Activated CD4-positive, alpha-beta T cell treated with anti-CD3 and anti-CD28 coated beads, Interleukin-2, amount 10 ng/mL, durations not matched to agents 7 days and 5 days (primary cell): ENCODE measurements at places on chromosomes 2 and 18. TPM values are rescaled to one million over a fixed set of nuclear protein-coding genes. Genes with fewer than 3 reads are reported as not detected.

- peaks cover 6% of the 10 kb centered on the region for H3K27me3 ChIP-seq
- no peaks in the 10 kb centered on the region for H3K36me3 ChIP-seq
- DNase-seq = no peak
- H3K4me1 ChIP-seq = no peaks in the 10 kb centered on the region
Observed at GRCh38 chr2:18403921-18404522, 156.4 kb downstream of the RDH14 start.

COL4A3 gene
- total RNA-seq = not detected

DNA sequence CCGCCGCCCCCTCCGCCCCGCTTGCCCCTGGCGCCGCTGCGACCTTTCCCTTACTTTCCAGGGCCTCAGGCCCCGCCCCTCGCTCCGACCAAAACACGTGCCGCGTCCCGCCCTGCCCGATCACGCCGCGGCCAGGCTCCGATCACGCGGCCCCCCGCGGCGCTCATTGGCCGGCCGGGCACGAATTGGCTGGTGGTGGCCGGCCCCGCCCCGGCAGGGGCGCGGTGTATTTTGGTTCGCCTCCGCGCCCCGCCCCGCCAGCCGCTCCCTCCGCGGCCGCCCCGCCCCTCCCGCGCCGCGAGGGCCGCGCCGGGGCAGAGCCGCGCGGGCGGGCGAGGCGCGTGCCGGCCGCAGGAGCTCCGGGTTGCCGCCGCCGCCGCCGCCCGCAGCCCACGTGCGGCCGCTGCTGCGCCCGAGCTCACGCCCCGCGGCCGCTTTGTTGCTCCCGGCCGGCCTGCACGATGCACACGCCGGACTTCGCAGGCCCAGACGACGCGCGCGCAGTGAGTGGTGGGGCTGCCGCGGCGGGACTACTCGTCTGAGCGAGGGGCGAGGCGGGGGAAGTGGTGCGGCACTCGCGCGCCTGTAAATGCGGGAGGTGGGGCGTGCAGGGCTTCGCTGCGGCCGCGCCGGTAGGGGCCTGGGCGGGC, at the start of gene KLF11:
TSS of gene KLF11 (plus strand) at position 295 of the 650 bp plus-strand sequence. CDS start at position 462, 167 bp downstream.
- peak within 1 kb of the TSS; percentile 75 for H3K4me3 ChIP-seq
- peaks cover 34% of the 10 kb centered on the region for H3K27me3 ChIP-seq
- DNase-seq = peak; percentile 82
- H3K36me3 ChIP-seq = peaks cover 7% of the 10 kb centered on the region
- peak within 1 kb of the TSS; percentile 92 for H3K27ac ChIP-seq

DNA sequence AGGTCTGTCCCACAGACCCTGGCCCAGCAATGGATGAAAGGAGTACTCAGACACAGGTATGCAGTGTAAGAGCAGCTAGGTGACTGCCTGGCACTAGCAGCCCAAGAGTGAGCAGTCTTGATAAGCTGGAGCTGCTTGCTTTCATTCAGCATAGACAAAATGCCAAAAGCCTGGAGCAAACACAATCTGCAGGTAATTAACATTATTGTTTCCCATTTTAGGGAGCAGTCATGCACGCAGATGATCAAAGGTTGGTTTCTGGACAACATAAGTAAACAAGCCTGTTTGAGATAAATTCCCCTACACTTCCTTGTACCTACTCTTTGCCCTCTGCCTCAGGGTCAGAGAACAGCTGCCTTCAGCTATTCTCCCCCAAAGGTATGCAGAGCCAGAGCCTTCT, 73.7 kb upstream of the MSTN start:
- DNase-seq = no peak
- H3K36me3 ChIP-seq = no peaks in the 10 kb centered on the region
- no peaks in the 10 kb centered on the region for H3K27me3 ChIP-seq
- no peak overlapping the region for H3K27ac ChIP-seq
- H3K4me1 ChIP-seq = no peaks in the 10 kb centered on the region

DYSF gene
- total RNA-seq = 0.12 TPM

DNA sequence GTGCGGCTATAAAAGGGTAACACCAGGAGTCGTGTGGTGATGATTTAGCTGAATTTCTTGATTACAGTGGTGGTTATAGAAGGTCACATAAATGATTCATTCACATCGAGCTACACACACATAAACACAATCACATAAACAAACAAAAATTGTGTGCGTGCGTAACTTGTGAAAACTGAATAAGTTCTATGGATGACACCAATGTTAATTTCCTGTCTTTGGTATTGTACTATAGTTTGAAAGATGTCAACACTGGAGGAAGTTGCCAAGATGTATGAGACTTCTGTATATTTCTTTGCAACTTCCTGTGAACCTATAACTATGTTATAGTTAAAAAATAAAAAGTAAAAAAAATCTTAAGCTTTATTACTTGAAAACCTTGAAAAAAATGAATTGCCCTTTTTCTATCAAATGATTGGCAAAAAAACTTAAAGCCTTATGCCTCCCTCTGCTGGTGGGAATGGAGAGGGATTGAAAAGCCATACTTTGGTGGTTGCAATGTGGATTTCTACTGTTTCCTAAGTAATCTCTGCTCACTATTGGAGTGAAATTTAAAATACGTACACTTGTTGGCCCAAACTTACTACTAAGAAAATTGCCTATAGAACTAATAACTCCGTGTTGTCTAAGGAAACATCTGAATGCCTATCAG, 227.7 kb downstream of the RPIA start:
- H3K27me3 ChIP-seq = peaks cover 22% of the 10 kb centered on the region
- H3K4me1 ChIP-seq = no peaks in the 10 kb centered on the region
- peak; percentile 18 for DNase-seq

STON1 gene
- 2.1 TPM for total RNA-seq

GRCh38 chr2:230913406-230914143, 11.5 kb downstream of the GPR55 start:
- peaks cover 10% of the 10 kb centered on the region for H3K27me3 ChIP-seq
- H3K36me3 ChIP-seq = peaks cover 8% of the 10 kb centered on the region
- no peak overlapping the region for H3K27ac ChIP-seq
- H3K4me3 ChIP-seq = no peak overlapping the region
- H3K4me1 ChIP-seq = peaks cover 19% of the 10 kb centered on the region

GRCh38 chr2:88811233-88811632, 119.8 kb downstream of the RPIA start:
- H3K4me1 ChIP-seq = no peaks in the 10 kb centered on the region
- no peaks in the 10 kb centered on the region for H3K27me3 ChIP-seq
- H3K27ac ChIP-seq = no peak overlapping the region
- no peak overlapping the region for H3K4me3 ChIP-seq
- H3K36me3 ChIP-seq = no peaks in the 10 kb centered on the region

PLEKHH2 gene
- 0.20 TPM for total RNA-seq
